ENCODE measurements at places on chromosomes 16 and 17. TPM values are rescaled to one million over a fixed set of nuclear protein-coding genes. Genes with fewer than 3 reads are reported as not detected.

Gene NPW
- not detected for polyA plus RNA-seq

Gene ASGR2
- not detected for polyA plus RNA-seq

Gene SLC6A2
- polyA plus RNA-seq: not detected

Gene HBZ
- polyA plus RNA-seq: not detected

DNA sequence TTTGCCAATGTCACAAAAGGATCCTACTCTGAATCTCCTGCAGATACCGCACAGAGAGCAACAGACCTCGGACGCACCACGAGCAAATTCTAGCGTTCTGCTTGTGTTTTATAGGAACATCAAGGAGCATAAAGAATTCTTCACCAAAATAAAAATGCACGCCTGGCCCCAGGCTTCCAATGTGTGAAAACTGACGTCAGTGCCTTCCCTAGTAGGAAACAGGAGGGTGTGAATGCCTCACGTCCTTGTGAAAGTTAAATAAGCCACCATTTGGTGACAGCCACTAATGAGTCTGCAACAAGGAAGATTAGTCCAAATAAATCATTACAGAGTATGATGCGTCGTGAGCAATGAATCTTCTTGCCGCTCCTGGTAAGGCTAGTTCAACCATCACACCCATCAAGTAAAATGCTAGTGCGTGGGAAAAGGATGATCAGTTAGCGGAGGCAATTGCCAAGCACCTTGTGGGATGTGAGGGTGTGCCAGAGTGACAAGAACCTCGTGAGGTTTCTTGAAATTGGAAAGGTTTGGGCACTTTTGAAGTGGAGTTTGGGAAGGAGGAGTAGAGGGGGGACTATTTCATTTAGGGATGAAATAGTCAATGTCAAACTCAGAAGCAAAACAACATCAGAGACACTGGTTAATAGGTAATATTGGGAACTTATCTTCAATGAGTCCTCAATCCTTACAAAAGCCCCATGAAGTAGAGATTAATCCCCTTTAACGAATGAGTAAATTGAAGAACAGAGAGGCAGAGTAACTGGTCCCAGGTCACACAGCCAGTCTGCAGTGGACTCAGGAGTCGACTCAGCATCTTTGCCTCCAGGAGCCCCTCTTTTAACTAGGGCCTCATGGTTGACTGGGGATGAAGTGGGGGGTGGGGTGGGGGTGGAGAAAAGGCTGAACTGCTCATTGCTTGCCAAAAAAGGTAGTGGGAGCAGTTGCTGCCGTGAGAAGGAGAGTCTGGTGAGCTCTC, 238.8 kb downstream of the SLC39A11 start:
- no peak for DNase-seq
- peaks cover 14% of the 10 kb centered on the region for H3K4me1 ChIP-seq
- no peak overlapping the region for H3K4me3 ChIP-seq
- no peak overlapping the region for H3K27ac ChIP-seq

DNA sequence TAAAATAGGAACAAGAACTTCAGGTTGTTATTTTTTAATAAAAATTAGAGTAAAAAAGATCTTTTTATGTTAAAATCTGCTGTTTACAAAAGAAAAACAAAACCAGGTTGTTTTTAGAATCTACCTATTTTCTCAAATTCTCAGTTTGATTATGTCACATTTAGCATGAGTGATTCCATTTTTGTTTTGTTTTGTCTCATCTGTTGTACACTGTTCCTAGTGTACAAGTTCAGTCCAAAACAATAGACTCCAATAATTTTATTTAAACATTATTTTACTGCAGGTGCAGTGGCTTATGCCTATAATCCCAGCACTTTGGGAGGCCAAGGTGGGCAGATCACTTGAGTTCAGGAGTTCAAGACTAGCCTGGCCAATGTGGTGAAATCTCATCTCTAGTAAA, 2142.7 kb downstream of the TP53TG3F start:
- no peaks in the 10 kb centered on the region for H3K27me3 ChIP-seq
- no peak overlapping the region for H3K4me3 ChIP-seq
- no peak for DNase-seq
- H3K36me3 ChIP-seq: peaks cover 5% of the 10 kb centered on the region
- no peak overlapping the region for H3K27ac ChIP-seq
- H3K4me1 ChIP-seq: no peaks in the 10 kb centered on the region

DNA sequence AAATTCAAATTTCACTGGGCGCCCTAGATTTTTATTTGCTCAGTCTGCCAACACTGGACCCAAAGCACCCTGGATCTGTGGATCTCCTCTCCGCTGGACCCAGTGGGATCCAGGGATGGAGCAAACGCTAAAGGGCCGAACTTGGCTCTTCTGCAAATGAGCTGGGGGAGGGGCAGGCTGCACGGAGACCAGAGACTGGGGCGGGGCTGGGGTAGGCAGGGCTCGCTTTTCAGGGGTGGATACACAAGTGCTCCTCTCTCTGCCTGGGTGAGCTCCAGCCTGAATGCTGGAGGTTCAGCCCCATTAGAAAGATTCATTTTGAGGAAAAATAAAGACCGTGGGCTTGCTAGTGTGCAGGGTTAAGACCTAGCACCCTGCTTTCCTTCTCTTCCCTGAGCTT, 8.9 kb downstream of the CBX4 start:
- H3K27me3 ChIP-seq: peaks cover 13% of the 10 kb centered on the region
- peaks cover 39% of the 10 kb centered on the region for H3K4me1 ChIP-seq
- H3K36me3 ChIP-seq: peaks cover 14% of the 10 kb centered on the region
- no peak overlapping the region for H3K27ac ChIP-seq
- no peak overlapping the region for H3K4me3 ChIP-seq

GRCh38 chr16:3716831-3717234, 491 bp downstream of the TRAP1 start:
- H3K36me3 ChIP-seq: no peaks in the 10 kb centered on the region
- peaks cover 20% of the 10 kb centered on the region for H3K4me1 ChIP-seq

DNA sequence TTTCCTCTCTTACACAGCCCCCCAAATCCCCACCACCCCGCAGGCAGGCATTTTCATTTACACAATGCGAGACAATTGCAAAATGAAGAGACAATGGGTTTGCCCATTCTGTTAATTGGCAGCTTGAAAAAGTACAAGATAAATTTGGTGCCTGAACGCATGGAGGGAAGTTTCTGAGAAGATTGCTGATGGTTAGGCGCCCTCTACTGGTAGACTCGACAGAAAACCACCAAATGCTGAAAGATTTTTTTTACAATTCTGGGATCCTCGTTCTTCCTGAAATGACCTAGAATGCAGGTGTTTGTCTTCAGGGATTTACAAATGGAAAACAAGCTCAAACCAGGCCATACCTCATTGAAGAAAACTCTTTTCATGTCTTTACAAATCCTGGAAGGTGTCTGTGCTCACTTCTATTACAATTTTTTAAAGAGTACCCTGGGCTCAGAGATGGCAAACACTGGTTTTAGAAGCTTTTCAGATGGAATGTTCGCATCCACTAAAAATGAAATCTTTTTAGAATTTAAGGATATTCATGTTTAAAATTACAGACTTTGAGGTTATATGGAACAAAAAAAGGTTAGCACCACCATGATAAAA, 338.5 kb downstream of the PMP22 start:
- H3K4me3 ChIP-seq: no peak overlapping the region
- H3K4me1 ChIP-seq: no peaks in the 10 kb centered on the region
- peak; percentile 58 for DNase-seq
- H3K27me3 ChIP-seq: peaks cover 7% of the 10 kb centered on the region
- H3K27ac ChIP-seq: no peak overlapping the region

GRCh38 chr16:89407282-89407924, 83.0 kb downstream of the ANKRD11 start:
- peak overlapping the region; percentile 70 for H3K27ac ChIP-seq
- peaks cover 92% of the 10 kb centered on the region for H3K4me1 ChIP-seq
- no peaks in the 10 kb centered on the region for H3K36me3 ChIP-seq
- H3K4me3 ChIP-seq: peak overlapping the region; percentile 81
- DNase-seq: peak; percentile 32
- peaks cover 27% of the 10 kb centered on the region for H3K27me3 ChIP-seq

- H3K36me3 ChIP-seq: peaks cover 3% of the 10 kb centered on the region
- no peak overlapping the region for H3K4me3 ChIP-seq
- no peaks in the 10 kb centered on the region for H3K27me3 ChIP-seq
- peak overlapping the region; percentile 31 for H3K27ac ChIP-seq
Observed at GRCh38 chr16:24070851-24071250, 185.3 kb upstream of the CACNG3 start.

GRCh38 chr17:82590881-82591539, 57.2 kb downstream of the WDR45B start:
- H3K27me3 ChIP-seq: peaks cover 4% of the 10 kb centered on the region
- H3K4me1 ChIP-seq: peaks cover 44% of the 10 kb centered on the region
- H3K27ac ChIP-seq: peak overlapping the region; percentile 94
- H3K4me3 ChIP-seq: no peak overlapping the region

- no peaks in the 10 kb centered on the region for H3K36me3 ChIP-seq
- H3K27me3 ChIP-seq: no peaks in the 10 kb centered on the region
- H3K4me3 ChIP-seq: no peak overlapping the region
- no peak for DNase-seq
Observed at GRCh38 chr17:62692721-62693431, 65.4 kb downstream of the MRC2 start.

Data from immature natural killer cell (primary cell).